RPMI7951 (cell line): ENCODE measurements at places on chromosomes 3 and 15. TPM values are rescaled to one million over a fixed set of nuclear protein-coding genes. Genes with fewer than 3 reads are reported as not detected.

GRCh38 chr3:57983734-57984518, 24.3 kb upstream of the FLNB start:
- DNase-seq: peak; percentile 96

DNA sequence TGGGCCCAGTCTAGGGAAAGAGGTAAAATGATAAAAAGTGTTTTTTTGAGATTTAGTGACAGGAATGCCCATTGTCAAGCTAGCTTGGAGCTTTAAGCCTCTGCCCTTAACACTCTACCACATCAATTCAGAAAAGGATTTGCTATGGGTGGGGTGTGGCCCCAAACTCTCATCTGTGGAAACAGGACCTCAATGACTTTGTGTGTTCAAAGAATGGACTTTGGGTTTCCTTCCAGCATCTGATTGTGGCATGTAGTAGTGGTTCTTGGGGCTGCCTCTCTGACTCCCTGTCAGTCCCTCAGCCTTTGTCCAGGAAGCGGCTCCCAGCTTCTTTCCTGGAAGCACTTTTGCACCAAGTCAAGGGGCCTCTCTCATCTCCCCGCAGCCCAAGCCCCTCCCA, 56.1 kb downstream of the CCNL1 start:
- no peak for DNase-seq

DNA sequence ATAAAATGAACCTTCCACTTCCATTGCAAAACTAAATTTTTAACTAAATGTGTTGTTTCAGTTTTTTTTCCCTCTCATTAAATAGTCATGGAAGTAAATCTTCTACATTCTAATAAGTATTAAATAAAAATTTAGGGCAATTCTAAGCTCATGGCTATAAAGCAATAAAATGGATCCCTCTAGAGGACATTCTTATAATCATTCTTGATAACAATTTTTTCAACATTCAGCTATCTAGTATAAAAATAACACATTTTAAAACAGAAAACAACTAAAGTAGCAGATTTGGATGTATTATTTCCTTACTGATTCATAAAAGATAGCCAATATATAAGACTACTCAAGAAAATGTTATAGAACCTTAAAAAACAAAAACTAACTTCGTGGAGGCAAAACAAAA, 393.1 kb downstream of the PLOD2 start:
- peak; percentile 1 for DNase-seq

- DNase-seq: peak; percentile 42
Measured at GRCh38 chr15:69303337-69304181, 4.8 kb downstream of the PAQR5 start.

The RPL4 gene
- 5,469 and 6,147 TPM in 2 replicates for total RNA-seq
